IPS DF 6.9 (cell line): ENCODE measurements at places on chromosomes 5 and 9.

- no peaks in the 10 kb centered on the region for H3K36me3 ChIP-seq
- DNase-seq = no peak
- H3K4me1 ChIP-seq = no peaks in the 10 kb centered on the region
- H3K27ac ChIP-seq = no peak overlapping the region
- H3K4me3 ChIP-seq = no peak overlapping the region
Observed at GRCh38 chr9:3656224-3656623, 130.4 kb upstream of the RFX3 start.

- H3K4me3 ChIP-seq = no peak overlapping the region
- no peak overlapping the region for H3K27ac ChIP-seq
- no peaks in the 10 kb centered on the region for H3K27me3 ChIP-seq
- H3K36me3 ChIP-seq = no peaks in the 10 kb centered on the region
Observed at GRCh38 chr5:141805874-141806595, 72.2 kb downstream of the PCDH1 start.

DNA sequence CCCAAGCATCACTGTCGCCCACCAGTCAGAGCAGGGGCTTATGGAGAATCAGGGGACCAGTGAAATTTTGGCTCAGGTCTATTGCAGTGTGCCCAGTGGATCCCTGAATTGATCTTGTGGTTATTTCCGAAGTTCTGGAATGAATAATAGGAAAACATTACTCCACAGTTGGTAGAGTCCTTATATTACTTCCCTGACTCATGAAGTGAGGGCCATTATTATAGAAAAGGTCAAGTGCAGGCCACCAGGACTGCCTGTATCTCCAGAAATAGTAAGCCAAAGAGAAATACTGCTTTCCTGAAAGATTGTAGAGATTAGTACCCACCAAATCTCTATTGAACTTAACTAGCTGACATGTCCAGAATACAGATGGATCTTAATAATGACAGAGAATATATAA is 335.0 kb downstream of the NPR3 start:
- H3K27me3 ChIP-seq = no peaks in the 10 kb centered on the region
- no peak for DNase-seq

DNA sequence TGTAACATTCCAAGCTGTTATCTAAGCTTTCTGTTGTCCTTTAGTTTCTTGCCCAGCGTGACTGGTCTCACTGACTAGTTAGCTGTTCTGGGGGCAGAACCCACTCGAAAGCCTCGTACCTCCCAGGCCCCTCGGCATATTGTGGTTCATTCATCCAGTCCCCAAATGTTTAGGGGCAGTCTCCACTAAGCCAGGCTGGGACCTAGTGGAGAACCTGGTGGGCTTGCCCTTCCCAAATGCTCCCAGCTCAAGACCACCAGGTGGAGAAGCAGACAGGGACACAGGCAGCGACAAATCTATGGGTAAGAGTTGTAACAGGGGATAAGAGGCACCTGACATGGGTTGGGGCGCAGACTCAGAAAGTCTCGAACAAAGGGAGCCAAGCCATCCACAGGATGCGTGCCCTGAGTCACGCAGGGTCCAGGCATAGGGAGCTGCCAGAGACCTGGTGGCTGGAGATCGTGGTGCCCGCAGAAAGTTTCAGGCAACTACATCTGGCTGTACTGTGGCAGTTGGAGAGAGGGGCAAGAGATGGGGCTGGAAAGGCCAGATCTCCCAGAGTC is 851 bp upstream of the EEIG1 start:
- H3K27ac ChIP-seq = no peak overlapping the region
- H3K4me1 ChIP-seq = peaks cover 7% of the 10 kb centered on the region

- no peak overlapping the region for H3K4me3 ChIP-seq
- no peaks in the 10 kb centered on the region for H3K36me3 ChIP-seq
- no peak overlapping the region for H3K27ac ChIP-seq
- no peaks in the 10 kb centered on the region for H3K4me1 ChIP-seq
- DNase-seq = no peak
Observed at GRCh38 chr9:96626912-96627311, 7.3 kb upstream of the CDC14B start.

- no peak overlapping the region for H3K27ac ChIP-seq
- H3K27me3 ChIP-seq = no peaks in the 10 kb centered on the region
- peak overlapping the region; percentile 74; the same call in 1 of the 2 replicates for H3K4me3 ChIP-seq
- H3K4me1 ChIP-seq = no peaks in the 10 kb centered on the region
- no peak for DNase-seq
Observed at GRCh38 chr5:98927242-98927988, 1.4 kb downstream of the CHD1 start.

DNA sequence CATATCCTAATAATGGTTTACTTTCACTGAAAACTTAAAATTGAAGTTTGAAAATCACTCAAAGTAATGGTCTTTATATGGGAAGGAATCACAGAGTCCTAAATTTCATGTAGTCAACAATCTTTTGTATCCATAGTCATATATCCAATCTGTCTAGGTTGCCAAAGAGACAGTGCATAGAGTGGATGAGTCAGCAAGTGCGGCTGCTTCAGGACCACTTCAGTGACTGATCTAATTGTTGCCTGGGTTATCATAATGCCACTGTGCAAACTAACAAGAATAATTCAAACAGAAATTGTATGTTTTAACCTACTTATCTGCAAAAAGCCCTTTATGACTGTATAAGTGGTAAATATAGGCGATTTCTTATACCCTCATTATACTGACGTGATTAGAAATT is 211.3 kb upstream of the PRR16 start:
- H3K27me3 ChIP-seq = no peaks in the 10 kb centered on the region
- no peak overlapping the region for H3K4me3 ChIP-seq
- no peak for DNase-seq
- no peaks in the 10 kb centered on the region for H3K4me1 ChIP-seq

- H3K27ac ChIP-seq = no peak overlapping the region
- peaks cover 34% of the 10 kb centered on the region for H3K4me1 ChIP-seq
- no peak for DNase-seq
- no peaks in the 10 kb centered on the region for H3K27me3 ChIP-seq
- H3K4me3 ChIP-seq = no peak overlapping the region
- peaks cover 26% of the 10 kb centered on the region for H3K36me3 ChIP-seq
Observed at GRCh38 chr5:1511651-1512540, 11.9 kb downstream of the LPCAT1 start.

DNA sequence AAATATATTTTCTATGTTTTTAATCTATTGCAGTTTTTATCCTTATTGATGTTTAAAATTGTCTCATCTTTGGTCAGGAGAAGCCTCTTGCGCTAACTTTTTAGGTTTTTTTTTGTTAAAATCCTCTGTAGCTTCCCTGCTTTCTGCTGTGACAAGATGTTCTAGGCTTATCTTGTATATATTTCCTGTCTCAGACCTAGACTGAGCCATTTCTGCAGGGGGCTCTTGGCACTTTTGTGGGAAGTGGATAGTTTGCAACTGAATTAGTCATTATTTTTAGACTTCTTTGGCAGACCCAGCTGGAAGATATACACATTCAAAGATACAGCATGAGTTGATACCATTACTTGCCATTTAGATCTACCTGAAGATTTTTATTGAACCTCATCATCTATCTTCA is 28.8 kb downstream of the TCERG1 start:
- no peak overlapping the region for H3K4me3 ChIP-seq
- H3K4me1 ChIP-seq = no peaks in the 10 kb centered on the region
- H3K27ac ChIP-seq = no peak overlapping the region
- peaks cover 19% of the 10 kb centered on the region; the same call in 1 of the 2 replicates for H3K36me3 ChIP-seq
- no peaks in the 10 kb centered on the region for H3K27me3 ChIP-seq

- H3K4me1 ChIP-seq = peaks cover 1% of the 10 kb centered on the region; the same call in 1 of the 2 replicates
- H3K27me3 ChIP-seq = no peaks in the 10 kb centered on the region
- no peak overlapping the region for H3K27ac ChIP-seq
Observed at GRCh38 chr9:91530829-91531228, 107.2 kb upstream of the NFIL3 start.

DNA sequence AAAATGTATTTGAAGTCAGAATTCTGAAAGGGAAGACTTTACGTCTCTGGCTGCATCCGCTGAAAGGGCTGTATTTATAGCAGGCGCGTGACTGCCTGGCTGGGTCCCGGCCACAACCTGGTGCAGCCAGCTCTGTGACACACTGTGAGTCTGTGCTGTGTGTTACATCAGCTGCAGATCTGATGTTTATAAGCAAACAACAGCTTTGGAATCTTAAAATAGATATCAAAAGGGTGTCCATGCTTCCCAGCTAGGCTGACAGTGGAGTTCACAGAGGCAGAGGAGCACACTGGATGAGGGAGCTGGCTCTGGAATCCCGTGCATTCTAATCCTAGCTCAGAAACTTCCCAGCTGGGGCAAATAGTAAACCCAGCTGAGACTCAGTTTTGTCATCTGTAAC is 433.4 kb upstream of the BRINP1 start:
- H3K4me1 ChIP-seq = no peaks in the 10 kb centered on the region
- no peak overlapping the region for H3K4me3 ChIP-seq
- H3K27me3 ChIP-seq = no peaks in the 10 kb centered on the region
- no peak overlapping the region for H3K27ac ChIP-seq

DNA sequence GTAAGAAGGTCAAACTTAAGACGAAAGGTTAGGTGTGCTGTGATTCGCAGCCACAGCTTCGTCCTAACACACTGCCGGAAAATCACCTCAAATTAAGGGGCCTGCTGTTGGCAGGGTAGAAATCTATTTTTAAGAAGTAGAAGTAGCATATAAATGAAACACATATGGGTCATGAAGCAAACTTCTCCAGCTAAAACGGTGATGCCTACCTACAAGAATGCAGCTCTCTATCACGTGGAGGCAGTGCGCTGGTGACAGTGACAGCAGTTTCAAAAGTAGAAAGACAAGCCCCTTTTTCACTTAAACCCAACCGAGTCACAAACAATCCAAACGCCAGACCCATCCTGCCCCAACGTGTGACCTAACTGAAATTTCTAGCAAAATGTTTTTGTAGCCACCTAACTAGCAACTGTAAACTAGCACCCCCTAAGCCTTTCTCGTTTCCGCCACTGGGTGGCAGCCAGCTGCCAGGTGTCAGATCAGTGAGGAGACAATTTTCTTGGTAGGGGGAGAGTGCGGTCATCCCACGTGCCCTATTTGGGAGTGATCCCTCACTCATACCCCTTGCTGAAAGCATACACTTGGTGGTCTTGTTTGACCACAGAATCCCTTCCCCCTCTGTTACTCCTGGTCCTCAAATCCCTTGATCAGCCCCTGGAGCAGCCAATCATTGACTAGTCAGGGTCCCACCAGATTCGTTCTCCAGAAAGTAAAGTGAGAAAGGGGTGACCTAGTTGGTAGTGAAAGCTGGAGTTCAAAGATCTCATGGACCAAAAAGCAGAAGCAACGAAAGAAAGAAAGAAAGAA is 71.8 kb upstream of the MAMDC2 start:
- no peaks in the 10 kb centered on the region for H3K36me3 ChIP-seq
- peak; percentile 73 for DNase-seq
- no peak overlapping the region for H3K27ac ChIP-seq
- peaks cover 1% of the 10 kb centered on the region; the same call in 1 of the 2 replicates for H3K4me1 ChIP-seq
- H3K4me3 ChIP-seq = no peak overlapping the region
- no peaks in the 10 kb centered on the region for H3K27me3 ChIP-seq

- no peaks in the 10 kb centered on the region for H3K36me3 ChIP-seq
- H3K27ac ChIP-seq = no peak overlapping the region
- H3K27me3 ChIP-seq = no peaks in the 10 kb centered on the region
Observed at GRCh38 chr5:171724468-171725204, 61.0 kb upstream of the SMIM23 start.

DNA sequence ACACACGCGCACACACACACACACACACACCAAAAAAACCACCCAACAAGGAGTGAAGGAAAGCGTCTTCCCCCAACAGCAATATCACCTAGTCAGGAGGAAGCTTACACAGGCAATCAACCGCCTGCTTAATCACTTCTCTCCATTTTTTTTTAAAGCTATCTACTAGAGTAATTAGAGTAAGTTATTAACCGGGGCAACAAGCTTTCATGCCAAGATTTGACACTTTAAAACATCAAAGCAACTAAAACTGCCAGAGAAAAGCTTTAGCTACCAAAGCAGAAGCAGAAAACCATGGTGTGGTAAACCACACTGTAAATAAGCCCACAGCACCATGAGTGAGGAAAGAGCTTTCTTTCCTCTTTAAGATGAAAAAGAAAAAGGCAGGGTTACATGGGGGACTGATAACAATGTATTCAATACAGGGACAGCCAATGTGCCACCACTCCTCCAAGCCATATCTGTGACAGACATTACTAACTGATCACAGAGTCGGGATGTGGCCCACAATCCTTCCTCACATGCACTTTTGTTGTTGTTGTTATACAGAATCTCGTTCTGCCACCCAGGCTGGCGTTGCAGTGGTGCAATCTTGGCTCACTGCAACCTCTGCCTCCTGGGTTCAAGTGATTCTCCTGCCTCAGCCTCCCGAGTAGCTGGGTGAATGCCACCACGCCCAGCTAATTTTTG is 282.1 kb downstream of the CRB2 start:
- no peaks in the 10 kb centered on the region for H3K4me1 ChIP-seq
- no peak overlapping the region for H3K27ac ChIP-seq
- no peaks in the 10 kb centered on the region for H3K27me3 ChIP-seq

GRCh38 chr5:110179321-110179720 is 489.6 kb downstream of the MAN2A1 start:
- H3K36me3 ChIP-seq = no peaks in the 10 kb centered on the region
- DNase-seq = no peak
- H3K27ac ChIP-seq = no peak overlapping the region
- no peaks in the 10 kb centered on the region for H3K27me3 ChIP-seq

- DNase-seq = no peak
- H3K27ac ChIP-seq = no peak overlapping the region
- no peaks in the 10 kb centered on the region for H3K4me1 ChIP-seq
Observed at GRCh38 chr9:123435471-123435870, 79.5 kb downstream of the CRB2 start.

- DNase-seq = no peak
- H3K27ac ChIP-seq = no peak overlapping the region
- H3K36me3 ChIP-seq = no peaks in the 10 kb centered on the region
- no peaks in the 10 kb centered on the region for H3K27me3 ChIP-seq
- H3K4me1 ChIP-seq = peaks cover 7% of the 10 kb centered on the region
- no peak overlapping the region for H3K4me3 ChIP-seq
Observed at GRCh38 chr5:4208996-4209395, 613.4 kb downstream of the IRX1 start.

- H3K27ac ChIP-seq = no peak overlapping the region
- H3K4me3 ChIP-seq = no peak overlapping the region
- H3K36me3 ChIP-seq = no peaks in the 10 kb centered on the region
- DNase-seq = no peak
Observed at GRCh38 chr5:51632027-51632426, 248.8 kb downstream of the ISL1 start.
